ENCODE measurements at places on chromosomes 6 and 20.

GRCh38 chr6:155400654-155400965 lies 55.0 kb downstream of the NOX3 start:
- DNase-seq = peak; percentile 17

DNA sequence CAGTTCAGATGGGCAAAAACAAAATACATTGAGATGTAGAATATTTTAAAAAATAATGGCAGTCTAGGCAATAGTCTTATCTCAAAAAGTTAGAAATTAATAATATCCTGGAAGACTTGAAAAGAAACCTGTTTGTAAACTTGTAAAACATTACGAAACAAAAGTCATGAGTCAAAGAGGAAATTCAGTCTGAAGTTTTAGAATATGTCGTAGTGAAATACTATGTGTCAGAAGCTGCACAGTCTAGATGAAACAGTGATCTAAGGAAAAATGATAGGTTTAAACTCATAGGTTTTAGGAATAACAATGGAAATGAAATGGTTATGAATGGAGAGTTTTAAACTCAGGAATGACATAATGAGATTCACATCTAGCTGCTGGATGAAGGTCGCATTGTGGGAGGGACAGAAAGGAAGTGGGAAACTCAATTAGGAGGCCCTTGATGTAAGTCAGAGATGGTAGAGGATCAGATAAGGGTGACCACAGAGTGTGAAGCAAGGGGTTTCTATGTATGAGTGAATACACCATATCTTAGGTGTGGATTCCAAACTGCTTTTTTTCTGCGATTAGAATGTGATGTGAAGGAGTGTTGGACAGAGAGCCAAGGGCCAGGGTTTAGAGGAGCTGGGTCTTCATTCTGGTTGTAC lies 2.8 kb downstream of the SNRPB2 start:
- no peak for DNase-seq

DNA sequence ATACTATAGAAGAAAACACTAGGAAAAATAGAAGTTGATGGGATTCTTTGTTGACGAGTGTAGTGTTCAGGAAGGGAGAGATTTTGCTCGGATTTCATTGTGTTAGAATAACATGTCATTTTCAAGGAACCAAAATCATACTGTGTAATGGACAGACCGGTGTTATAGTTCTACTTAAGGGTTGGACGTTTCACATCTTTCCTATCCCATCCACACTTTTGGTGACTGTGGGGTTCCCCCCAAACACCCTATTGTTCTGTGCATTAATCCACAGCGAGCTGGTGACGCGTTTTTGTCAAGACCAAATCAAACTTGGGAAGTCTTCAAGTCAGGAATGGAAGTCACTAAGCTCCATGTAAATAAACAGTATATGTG lies 43.3 kb downstream of the TRIM27 start:
- DNase-seq = no peak

- DNase-seq = peak; percentile 46
Observed at GRCh38 chr20:62539198-62540045, 63.6 kb upstream of the GATA5 start.

GRCh38 chr6:39785281-39785680 lies 6.9 kb upstream of the DAAM2 start:
- DNase-seq = no peak

- DNase-seq = no peak
Observed at GRCh38 chr6:108277831-108278230, 17.0 kb upstream of the SNX3 start.

DNA sequence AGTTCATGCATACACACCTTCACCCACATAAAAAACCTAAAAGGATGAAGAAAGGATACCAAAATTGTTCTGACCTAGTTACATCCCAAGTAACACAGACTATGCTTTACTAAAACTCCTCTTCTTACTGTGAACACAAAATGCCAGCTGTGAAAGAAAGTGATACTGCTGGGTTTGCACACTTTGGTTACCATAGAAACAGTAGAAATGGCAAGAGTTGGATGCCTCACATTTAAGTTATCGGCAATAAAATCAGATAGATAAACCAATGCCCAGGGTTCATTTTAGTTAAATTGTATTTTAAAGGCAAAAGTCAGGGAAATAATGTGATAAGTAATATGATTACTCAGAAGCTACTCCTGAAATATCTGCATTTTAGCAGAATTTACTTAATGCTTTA lies 161.9 kb downstream of the CDK19 start:
- no peak for DNase-seq

Measured in G401 (cell line).